Immature natural killer cell (primary cell): ENCODE measurements at places on chromosomes 7 and 10.

DNA sequence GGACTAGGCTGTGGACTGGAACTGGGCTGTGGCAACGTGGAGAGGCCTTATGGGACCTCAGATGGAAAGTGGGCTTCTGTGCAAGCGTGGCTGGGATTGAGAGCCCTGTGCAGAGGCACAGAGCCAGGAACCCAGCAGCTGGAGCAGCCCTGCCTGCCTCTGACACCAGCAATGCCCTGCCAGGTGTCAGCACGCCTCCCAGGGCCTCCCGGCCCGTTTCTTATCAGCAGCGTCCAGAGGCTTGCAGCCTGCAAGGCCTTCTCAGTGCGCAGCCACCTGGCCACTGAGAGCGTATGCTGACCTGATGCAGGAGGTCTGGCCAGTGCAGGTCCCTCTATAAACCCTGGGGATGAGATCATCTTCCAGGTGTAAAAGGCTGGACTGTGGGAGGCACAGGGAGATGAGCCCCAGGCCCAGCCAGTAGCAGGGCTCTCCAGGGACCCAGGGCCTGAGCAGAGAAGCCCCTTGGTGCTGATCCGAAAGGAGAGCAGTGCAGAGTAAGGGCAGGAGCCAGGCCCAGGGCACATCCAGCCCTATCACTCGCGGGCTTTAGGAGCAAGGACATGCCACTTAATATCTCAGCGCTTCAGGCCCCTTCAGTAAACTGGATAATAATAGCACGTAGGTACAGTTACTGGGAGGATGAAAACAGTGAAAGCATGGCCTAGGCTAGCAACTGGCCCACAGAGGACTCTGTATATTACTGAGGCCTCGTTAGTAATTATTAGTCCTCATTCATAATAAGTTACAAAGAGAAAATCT is 38.8 kb upstream of the ANTXRL start:
- DNase-seq: no peak

DNA sequence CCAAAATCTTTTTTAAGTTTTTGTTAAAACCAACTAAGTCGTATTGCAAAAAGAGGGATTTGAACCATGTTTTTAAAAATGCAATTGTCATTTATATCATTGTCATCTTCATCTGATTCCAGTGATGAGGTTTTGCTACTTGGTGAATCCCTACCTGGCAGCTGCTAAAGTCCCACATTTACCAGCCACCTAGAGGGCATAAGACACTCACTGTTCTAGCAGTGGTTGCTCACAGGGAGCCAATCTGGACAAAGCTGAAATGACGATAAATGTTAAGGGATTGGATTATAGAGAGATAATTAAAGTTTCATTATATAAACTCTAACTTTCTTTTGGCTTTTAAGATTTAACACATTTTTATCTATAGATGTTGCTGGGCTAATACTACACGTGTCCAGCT is 18.7 kb downstream of the KIFBP start:
- DNase-seq: no peak

DNA sequence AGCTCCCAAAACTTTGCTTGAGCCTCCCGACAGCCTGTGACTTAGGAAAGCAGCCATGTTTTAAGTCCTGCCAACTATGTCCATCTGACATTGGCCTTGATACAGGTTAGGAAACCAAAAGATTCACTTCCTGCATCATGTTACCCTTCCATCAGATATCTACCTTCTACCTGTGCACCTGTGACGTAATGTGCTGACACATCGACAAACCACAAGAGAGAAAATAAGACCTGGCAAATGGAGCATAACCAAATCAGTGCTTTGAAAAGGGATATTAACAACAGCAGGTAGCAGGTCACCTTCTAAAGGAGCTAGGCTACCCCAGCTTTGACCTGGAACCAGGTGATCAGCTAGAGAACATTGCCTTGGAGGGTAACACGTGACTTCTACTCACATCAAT is 14.8 kb upstream of the PRR15 start:
- no peak for DNase-seq

GRCh38 chr7:74289659-74290552 is 699 bp downstream of the CLIP2 start:
- DNase-seq: peak; percentile 50

- DNase-seq: no peak
Measured at GRCh38 chr7:69746383-69746782, 148.1 kb downstream of the AUTS2 start.

GRCh38 chr7:30145426-30145970 is 10.7 kb downstream of the MTURN start:
- DNase-seq: no peak

DNA sequence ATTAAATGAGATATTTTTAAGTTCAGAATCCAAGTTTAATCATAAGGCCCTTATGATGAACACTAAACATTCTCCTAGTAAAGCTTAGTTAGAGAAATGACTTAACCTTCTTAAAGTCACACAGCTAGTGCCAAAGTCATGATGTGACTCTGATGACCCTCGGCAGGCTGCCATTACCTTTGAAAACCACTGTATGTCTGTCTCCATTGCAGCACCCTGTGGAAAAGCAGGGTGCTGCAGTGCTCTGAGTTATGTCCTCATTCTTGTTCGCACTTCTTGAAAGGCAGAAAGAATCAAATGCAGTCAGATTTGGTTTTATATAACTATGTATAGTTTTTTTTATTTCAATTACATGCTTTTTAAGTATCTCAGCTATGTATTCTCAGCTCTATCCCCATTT is 105.0 kb downstream of the PHTF2 start:
- no peak for DNase-seq

GRCh38 chr7:129750501-129750900 is 139.0 kb downstream of the NRF1 start:
- DNase-seq: no peak

GRCh38 chr7:115037128-115037802 is 115.4 kb downstream of the MDFIC start:
- no peak for DNase-seq

GRCh38 chr10:90306187-90306586 is 551.7 kb downstream of the HTR7 start:
- DNase-seq: no peak

GRCh38 chr7:121741896-121742295 is 131.1 kb upstream of the PTPRZ1 start:
- DNase-seq: no peak

- no peak for DNase-seq
Measured at GRCh38 chr7:52501696-52502095, 533.7 kb upstream of the POM121L12 start.

DNA sequence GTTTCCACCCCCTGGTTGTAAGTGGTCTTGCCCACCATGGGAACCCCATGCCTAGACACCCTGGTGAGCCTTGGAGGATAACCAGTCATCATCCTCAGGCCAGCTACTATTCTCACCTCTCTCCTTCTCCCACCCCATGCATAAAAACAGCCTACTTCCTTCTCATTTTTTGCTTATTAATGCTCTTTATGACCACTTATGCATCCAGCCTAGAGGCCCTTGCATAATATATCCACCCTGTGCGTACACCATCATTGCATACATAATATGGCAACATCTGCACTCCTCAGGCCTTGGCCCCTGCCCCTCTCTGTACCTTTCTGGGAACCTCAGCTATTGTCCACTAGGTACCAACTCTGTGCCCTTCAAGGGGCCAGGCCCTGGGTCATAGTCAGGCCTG is 91.0 kb downstream of the CDH23 start:
- DNase-seq: no peak

DNA sequence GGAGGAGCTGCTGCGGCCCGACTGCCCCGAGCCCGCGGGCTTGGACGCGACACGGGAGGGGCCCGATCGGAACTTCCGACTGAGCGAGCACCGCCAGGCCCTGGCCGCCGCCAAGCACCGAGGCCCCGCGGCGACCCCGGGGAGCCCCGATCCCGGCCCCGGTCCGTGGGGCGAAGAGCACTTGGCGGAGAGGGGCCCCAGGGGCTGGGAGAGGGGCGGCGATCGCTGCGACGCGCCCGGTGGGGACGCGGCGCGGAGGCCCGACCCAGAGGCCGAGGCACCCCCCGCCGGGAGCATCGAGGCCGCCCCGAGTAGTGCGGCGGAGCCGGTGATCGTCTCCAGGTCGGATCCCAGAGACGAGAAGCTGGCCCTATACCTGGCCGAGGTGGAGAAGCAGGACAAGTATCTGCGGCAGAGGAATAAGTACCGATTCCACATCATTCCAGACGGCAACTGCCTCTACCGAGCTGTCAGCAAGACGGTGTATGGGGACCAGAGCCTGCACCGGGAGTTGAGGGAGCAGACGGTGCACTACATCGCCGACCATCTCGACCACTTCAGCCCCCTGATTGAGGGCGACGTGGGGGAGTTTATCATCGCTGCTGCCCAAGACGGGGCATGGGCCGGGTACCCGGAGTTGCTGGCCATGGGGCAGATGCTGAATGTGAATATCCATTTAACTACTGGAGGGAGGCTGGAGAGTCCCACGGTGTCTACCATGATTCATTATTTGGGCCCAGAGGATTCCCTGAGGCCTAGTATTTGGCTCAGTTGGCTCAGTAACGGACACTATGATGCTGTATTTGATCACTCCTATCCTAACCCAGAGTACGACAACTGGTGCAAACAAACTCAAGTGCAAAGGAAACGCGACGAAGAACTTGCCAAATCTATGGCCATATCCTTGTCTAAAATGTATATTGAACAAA is 1.4 kb downstream of the OTUD1 start:
- DNase-seq: peak; percentile 42

- DNase-seq: no peak
Measured at GRCh38 chr7:101936223-101936610, 118.8 kb downstream of the CUX1 start.

GRCh38 chr7:149828357-149829309 is 9.5 kb upstream of the ZNF862 start:
- DNase-seq: no peak

- DNase-seq: no peak
Measured at GRCh38 chr10:62597226-62597625, 207.3 kb upstream of the ADO start.

DNA sequence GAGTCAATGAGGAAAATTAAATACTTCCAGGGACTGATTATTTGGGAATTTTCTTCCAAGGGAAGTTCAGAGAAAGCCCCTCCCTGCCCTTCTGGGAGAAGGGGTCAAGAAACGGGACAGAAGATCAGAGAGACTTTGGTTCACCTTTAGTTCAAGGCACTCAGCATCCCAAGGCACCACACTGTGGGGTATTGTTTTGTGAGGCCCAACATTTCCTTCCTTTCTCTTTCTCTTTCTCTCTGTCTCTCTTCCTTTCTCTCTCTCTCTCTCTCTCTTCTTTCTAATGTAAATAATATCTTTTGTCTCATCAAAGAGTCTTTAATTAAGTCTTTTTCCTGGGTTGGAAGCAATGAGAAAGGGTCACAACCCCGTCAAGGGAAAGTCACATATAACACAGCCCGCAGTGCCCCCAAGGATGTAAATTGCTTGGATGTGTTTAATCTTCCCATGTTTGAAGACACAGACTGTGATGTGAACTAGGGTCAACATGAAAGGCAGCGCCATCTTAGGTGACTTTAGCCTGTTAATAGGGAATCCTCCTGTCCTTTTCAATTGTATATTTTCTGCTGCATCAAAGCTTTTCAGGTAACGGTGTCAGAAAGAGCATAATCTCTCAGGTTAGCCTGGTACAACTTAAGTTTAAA is 983.3 kb upstream of the C7orf33 start:
- no peak for DNase-seq

DNA sequence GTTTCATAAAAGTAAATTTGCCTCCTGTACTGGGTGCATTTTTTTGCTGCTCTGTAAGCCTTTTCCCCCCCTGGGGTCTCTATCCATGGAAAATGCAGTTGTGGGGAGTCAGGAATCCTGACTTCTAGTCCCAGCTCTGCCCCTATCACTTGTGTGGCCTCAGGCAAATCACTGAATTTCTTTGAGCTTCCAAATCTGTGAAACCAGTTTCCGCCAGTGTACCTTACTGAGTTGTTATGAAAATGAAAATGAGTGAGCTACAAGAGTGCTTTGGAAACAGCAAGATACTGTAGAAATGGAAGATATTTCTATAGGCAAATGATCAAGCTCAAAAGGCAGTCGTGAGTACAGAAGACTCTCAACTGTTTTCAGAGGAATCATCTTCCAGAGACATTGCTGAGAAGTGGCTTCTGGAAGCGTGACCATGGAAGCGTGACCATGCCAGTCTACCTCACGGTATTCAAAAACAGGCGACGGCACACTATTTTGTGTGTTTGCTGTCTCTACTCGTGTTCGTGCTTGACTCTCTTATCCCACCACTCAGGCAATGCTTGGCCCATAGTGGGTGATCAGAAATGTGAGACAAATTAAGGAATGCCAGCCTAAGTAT is 107.4 kb downstream of the ATXN7L1 start:
- no peak for DNase-seq

GRCh38 chr7:4665661-4666060 is 16.4 kb upstream of the FOXK1 start:
- DNase-seq: no peak

DNA sequence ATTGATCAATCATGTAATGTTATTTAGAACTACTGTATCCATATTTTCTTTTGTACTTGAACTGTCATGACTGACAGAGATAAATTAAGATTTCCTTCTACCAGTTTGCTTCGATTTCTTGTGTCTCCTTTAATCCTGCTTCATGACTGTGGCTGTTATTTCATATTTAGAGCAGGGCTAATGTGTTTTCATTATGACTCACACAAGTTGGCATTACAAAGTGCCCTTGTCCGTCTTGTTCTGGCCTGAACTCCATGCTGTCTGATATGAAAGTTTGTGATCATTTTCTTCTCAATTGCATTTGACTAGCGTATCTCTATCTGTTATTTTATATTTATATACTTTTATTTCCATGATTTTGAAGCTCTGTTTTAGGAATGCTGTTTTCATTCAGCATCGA is 344.1 kb upstream of the PRKCQ start:
- no peak for DNase-seq

DNA sequence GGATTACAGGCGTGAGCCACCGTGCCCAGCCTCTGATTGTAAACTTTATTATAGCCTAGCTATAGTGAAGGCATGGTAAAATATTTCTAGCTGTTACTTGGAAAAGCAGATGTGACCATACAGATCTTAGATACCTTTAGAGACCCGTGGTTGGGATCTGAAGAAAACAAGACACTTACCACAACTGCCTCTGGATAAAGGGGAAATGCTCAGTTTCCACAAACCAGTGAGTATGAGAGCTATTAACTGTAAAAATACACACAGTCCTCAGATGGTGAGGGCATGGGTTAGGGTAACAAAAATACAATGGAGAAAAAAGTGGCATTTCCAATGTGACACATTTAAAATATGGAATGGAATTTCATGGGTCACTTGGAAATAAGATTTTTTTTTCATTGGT is 63.0 kb downstream of the ZNF438 start:
- DNase-seq: no peak

- no peak for DNase-seq
Measured at GRCh38 chr10:48748573-48748972, 63.9 kb downstream of the WDFY4 start.

- no peak for DNase-seq
Measured at GRCh38 chr7:49790209-49790608, 16.8 kb downstream of the VWC2 start.

- no peak for DNase-seq
Measured at GRCh38 chr10:28508304-28508925, 24.5 kb upstream of the WAC start.
